ENCODE measurements at places on chromosomes 2 and 18. TPM values are rescaled to one million over a fixed set of nuclear protein-coding genes. Genes with fewer than 3 reads are reported as not detected.

DNA sequence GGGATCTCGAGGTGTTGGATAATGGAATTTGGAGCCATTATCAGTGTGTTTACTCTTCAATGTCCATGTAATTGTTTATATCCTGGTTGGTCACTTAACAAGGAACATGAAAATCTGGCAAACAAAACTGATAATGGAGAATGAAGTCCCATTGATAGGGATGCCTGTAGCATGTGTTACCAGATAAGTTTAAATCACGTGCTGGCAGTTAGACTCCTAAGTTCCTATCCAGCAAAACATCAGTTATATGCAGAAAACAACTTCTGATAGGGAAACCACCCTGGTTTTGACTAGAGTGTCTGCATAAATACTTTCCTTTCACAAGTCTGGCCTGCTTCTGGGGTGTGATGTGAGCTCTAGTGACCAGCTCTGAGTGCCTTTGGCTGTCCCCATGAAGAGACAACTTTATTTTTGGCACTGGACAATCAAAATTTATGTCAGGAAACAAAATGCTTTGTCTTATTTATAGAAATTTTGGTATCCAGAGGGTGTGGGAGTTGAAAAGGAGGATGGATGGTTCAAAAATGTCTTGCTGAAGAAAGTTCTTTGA, 82.0 kb downstream of the FHOD3 start:
- no peak for DNase-seq

MYO7B gene
- 0.04 TPM for total RNA-seq

GRCh38 chr2:165407466-165407865, 62.0 kb upstream of the CSRNP3 start:
- no peak for DNase-seq

EDAR gene
- total RNA-seq: 5.5 TPM

DNA sequence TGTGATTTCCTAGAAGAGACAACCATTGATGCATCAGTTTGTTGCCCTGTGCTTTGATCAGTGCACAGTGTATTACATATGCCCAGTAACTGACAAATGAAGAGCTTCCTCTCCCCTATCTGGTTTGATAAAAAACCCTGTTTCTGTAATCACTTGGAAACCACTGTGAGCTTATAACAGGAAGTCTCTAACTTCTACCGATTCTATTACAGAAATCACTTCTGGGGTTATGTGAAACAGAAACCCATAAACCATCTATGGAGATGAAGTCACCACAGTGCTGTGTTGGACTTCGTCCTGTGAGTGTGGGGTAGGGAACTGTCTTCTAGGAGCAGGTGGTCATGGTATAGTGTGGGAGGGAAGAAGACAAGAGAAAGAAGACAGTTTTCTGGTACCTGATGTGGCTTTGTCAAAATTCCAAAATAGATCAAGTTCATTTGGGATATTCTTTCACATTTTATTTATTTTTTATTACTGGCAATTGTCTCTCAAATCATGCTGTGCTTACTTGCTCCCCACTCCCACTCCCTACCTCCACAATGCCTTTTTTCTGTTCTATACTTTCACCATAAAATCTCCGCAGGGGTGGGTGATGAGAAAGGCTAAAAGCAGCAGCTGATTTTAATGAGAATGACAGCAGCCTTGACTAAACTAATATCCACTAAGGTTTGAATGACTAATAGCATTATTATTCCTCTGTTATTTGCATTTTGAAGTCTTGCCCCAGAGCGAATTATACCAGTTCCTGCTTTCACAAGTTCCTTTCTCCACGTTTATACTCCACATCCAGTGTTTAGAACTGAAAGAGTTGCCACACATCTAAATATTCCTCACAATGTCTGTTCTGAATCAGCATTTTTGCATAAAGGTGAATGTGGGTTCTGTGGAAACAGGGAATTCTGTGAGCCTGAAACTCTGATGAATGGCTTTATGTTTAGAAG, 41.7 kb upstream of the RND3 start:
- DNase-seq: no peak

DNA sequence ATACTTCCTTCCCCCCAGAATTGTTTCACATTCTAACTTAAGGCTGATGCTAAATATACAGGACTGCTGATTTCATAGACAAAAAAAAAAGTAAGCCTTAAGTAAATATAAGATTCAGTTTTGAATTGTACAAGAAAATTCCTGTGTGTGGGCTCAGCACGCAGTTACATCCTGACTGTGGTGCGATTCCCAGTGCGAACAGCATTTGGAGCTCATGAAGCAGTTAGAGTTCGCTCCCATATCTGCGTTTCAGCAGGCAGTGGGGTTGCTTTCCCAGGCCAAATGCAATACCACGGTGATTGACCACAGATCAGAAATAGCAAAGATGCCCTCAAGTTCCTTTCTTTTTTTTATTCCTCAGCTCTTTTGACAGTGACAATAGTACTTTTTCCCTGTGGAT, 75.6 kb downstream of the SATB2 start:
- no peak for DNase-seq

DNA sequence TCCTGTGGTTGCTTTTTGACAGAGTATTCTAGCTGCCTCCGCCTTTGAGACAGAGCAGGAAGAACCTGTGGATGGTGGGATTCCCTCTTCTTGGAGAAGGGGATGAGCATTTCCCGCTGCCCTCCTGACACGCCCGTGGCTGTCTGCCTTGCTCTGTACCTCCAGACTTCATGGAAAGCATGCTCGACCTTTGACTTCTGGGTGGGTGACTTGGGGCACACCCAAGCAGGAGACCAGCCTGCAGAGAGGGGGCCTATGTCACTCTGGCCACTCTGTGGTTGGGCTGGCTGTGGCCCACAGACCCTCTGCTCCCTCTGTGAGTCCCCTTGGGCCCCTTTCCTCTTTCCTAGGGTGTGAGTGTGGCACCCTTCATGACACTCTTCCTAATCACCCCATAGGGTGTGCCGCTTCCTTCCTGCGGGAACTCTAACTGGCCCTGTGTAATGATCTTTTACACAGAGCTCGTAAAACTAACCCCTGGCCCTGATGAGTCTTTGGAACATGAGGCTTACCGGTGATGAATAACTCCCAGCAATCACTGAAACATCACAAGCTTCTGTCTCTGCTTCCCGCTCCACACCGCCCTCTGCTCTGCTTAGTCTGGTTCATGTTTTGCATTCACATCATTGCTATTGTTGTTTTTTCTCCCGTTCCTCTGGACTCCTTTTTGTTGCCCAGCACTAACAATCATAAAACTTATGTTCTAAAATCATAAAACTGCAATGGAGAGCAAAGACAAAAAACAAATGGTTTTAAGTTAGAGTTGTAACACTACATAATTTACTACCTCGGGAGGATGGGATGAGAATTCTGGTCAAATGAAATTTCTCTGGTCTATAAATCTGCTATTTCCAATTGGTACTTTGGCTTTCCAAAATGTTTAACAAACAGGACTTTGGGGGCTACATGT, 101.1 kb downstream of the SH3YL1 start:
- no peak for DNase-seq

SFTPB gene
- not detected for total RNA-seq

GRCh38 chr18:27447451-27447881, 262.4 kb upstream of the CHST9 start:
- DNase-seq: no peak

DNA sequence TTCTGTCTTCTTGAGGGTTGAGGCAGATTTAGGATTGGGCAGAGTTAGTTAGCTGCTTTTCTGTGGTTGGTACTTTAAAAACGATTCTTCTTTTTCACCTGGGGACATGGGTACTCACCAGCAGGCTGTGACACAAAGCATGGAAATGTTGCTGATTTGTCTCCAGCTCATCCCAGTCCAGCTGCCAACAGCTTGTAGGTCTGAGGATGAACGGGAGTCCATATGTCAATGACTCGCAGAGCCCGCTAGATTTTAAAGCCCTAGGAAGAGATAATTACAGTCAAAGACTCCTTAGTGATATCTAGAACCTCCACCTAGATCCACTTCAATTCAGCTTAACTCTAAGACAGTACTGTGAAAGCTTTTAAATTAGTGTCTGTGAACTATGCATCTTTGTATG, 20.8 kb downstream of the DOK1 start:
- no peak for DNase-seq

PLA2R1 gene
- 14.8 TPM for total RNA-seq

BCL2 gene
- 8.5 TPM for total RNA-seq

DNA sequence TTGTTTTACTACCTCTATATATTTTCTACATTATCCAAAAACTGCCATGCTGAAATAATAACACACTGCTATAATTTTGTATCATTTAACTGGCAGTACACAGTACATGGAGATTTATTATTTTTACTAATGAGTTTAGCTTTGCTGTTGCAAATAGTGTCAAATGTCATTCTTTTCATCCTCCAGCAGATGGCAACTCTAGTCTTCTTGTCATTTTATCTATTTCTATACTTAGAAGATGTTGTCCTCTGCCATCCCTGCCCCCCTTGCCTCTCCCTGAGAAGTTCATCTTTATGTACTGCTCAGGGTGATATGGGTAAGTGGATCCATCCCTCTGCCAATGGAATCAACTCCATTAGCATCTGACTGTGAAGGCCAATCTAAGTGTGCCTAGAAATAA, 21.7 kb upstream of the LRRTM1 start:
- no peak for DNase-seq

CD28 gene
- not detected for total RNA-seq

WDR35 gene
- 13.5 TPM for total RNA-seq

RFTN2 gene
- total RNA-seq: 9.9 TPM

CERKL gene
- total RNA-seq: not detected

ERFE gene
- 0.85 TPM for total RNA-seq

- DNase-seq: no peak
Measured at GRCh38 chr2:169452080-169452479, 27.2 kb upstream of the BBS5 start.

BARD1 gene
- total RNA-seq: 25.0 TPM

- no peak for DNase-seq
Measured at GRCh38 chr18:6837904-6838303, 108.4 kb downstream of the ARHGAP28 start.

DNA sequence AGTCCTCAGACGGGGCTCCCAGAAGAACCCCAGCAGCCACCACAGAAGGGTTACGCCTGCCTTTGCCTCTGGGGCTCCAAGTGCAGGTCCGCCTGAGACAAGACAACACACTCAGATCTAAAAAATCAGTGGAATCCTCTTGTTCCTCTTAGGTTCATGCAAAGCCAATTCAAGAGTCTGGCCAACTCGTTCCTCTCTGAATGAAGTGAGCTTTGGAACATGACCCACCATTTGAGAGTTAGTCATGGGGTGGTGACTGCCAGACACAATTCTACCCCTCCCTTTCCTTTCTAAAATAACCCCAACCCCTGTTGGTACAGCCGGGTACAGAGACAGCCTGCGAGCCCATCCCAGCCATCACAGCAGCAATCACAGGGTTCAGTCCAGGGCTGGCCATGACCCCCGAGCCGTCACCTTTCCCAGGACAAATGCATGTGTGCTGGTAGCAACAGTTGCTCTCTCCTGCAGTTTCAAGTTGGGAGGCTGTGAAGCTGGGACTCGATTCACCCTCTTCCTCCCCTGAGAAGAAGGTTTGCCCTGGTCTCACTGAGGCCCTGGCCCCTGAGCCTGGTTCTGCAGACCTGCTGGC, 183.1 kb upstream of the SH3BP4 start:
- DNase-seq: no peak

DNA sequence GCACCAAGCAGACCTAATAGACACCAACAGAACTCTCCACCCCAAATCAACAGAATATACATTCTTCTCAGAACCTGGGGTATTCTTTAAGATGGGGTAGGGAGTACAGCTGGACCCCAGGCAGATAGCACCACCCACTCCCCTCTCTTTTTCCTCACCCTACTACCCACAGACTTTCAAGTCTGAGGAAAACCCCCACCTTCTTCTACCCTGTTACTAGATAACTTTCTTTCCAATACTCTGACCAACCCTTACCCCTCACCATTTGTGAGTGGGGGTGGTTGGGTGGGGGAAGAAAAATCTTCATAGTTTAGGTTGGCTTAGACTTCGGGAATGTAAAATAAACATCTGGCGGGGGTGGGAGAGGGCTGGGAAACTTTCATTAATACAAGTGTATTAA, 20.3 kb upstream of the ZBTB14 start:
- no peak for DNase-seq

INHA gene
- total RNA-seq: 3.6 TPM

DQX1 gene
- 0.42 TPM for total RNA-seq

RNF138 gene
- 37.9 TPM for total RNA-seq

NEU2 gene
- total RNA-seq: not detected

- no peak for DNase-seq
Measured at GRCh38 chr2:55235724-55236538, 3.4 kb downstream of the RPS27A start.

GRCh38 chr2:191806396-191806795, 40.5 kb downstream of the CAVIN2 start:
- DNase-seq: no peak

GRCh38 chr2:191789796-191790195, 57.1 kb downstream of the CAVIN2 start:
- no peak for DNase-seq

- no peak for DNase-seq
Measured at GRCh38 chr2:6564326-6564725, 301.4 kb downstream of the CMPK2 start.

GRCh38 chr2:28164280-28164801, 228.3 kb upstream of the FOSL2 start:
- DNase-seq: no peak

RGPD3 gene
- 0.09 TPM for total RNA-seq

GRCh38 chr18:8661754-8662559, 43.4 kb upstream of the MTCL1 start:
- no peak for DNase-seq

DNA sequence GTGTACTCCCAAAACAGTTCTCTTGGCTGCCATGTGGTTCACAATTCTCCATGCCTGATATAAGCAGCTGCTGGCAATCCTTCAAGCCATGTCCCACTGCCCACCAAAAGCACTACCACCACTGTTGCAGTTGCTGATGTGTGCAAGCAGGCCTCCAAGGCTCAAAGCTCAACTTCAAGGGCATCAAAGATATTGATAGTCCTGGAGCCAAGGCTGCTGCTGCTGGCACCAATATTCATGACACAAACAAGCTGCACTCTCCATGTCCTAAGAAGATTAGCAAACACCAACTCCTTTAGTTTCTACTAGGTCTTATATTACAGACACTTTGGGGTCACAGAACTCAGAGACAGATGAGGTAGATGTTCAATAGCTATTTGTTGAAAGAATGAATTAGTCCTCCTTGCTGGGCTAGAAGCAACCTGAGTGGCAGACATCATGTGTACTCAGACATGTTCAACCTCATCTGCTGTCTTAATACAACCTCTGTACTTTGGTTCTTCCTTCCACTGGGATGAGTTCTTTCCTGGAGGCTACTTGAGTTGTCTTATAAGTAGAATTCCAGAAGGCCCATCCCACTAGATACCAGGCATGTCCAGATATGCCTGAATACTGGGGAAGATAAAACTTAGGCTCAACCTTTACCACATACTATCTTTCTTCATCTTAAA, 104.5 kb upstream of the UGP2 start:
- DNase-seq: no peak

- DNase-seq: no peak
Measured at GRCh38 chr2:152055366-152056108, 43.3 kb downstream of the CACNB4 start.

DNA sequence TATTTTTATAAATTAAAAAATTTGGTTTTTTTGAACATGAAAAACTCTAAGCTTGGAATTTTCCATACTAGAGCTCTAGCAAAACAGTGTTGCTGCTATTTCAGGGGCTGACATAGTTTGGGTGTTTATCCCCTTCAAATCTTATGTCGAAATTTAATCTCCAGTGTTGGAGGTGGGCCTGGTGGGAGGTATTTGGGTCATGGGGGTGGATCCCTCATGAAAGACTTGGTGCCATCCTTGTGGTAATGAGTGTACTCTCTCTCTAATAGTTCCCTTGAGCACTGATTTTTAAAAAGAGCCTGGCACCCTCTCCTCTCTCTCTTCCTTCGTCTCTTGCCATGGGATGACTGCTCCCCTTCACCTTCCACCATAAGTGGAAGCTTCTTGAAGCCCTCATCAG, 244.6 kb upstream of the UBE2E3 start:
- DNase-seq: no peak

LRRC30 gene
- total RNA-seq: not detected
